ENCODE measurements at places on chromosomes 2 and 18. TPM values are rescaled to one million over a fixed set of nuclear protein-coding genes. Genes with fewer than 3 reads are reported as not detected.

DNA sequence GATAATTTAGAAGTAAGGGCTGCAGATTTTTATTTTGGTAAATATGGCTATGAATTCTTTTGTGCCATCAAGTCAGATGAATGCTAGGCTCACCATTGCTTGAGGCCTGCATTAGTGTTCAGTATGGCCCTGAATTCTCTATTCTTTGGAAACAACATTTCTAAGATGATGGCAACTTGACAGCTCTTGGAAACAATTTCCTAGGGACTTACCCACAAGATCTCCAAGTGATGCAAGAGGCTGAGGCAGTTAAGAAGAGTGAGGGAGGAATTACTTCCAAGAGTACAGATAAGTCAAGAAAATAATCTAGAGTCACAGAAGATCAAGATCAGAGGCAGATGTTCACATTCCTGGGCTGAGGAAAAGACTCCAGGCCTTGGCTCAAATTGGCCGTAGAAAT lies 129.1 kb downstream of the NRP2 start:
- no peaks in the 10 kb centered on the region for H3K4me1 ChIP-seq
- H3K27me3 ChIP-seq = peaks cover 2% of the 10 kb centered on the region
- H3K4me3 ChIP-seq = no peak overlapping the region
- peak; percentile 17 for DNase-seq
- H3K36me3 ChIP-seq = no peaks in the 10 kb centered on the region

DNA sequence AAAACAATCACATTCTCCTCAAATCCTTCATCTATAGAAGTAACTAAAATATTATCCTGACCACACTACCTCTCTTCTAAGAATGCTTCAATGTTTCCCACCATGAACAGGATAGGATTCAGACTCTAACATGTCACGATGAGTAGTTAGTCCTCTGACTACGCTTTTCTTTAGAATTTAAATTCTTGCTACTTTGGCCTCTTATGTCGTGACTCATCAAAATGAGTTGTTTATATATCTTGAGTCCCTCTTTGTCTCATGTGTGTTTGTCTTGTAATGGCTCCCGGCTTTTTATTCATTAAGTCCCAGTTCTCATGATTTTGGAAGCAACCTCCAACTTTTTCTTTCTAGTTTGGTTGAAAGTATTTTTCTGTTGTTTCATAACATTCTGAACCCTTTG lies 1289.2 kb downstream of the DSC3 start:
- no peak overlapping the region for H3K4me3 ChIP-seq
- H3K36me3 ChIP-seq = no peaks in the 10 kb centered on the region
- no peaks in the 10 kb centered on the region for H3K27me3 ChIP-seq
- H3K4me1 ChIP-seq = no peaks in the 10 kb centered on the region
- peak; percentile 67 for DNase-seq

DNA sequence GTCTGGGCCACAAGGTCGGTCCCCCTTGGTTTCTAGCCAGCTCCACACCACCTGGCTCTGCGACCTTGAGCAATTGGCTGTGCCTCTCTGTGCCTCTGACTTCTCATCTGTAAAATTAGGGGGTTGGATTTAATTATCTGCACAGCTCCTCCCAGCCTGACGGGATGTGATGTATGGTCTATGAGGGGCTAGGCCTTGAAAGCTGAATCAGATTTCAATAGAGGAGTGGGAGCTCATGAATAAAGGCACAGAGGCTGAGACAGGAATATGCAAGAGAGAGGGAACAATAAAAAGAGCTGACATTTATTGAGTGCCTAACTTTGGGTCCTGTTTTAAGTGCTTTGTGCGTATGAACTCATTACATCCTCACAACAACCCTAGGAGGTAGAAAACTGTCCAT lies 104.7 kb downstream of the ALK start:
- H3K4me3 ChIP-seq = no peak overlapping the region
- no peak overlapping the region for H3K27ac ChIP-seq
- H3K27me3 ChIP-seq = no peaks in the 10 kb centered on the region
- DNase-seq = no peak

DNA sequence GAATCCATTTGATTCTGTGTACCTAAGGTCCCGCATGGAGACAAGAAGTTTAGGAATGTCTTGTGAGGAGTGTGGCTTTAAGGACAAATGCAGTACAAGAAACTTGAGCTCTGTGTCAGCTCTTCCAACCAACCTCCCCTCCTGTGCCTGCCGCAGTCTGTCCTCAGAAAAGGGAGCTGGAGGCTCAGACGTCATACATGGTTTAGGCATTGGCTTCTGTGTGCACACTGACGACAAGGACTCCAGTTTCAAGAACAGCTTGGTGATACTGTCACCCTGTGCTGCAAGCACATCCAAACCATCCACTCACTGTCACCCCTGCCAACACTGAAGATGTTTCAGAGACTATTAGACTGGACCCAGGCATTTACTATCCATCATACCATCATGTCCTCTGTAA lies 470.4 kb downstream of the IRS1 start:
- H3K4me1 ChIP-seq = no peaks in the 10 kb centered on the region
- no peaks in the 10 kb centered on the region for H3K27me3 ChIP-seq
- no peak overlapping the region for H3K4me3 ChIP-seq
- no peak for DNase-seq
- H3K36me3 ChIP-seq = no peaks in the 10 kb centered on the region

GRCh38 chr18:71077451-71077850 lies 788.6 kb downstream of the SOCS6 start:
- no peaks in the 10 kb centered on the region for H3K27me3 ChIP-seq
- no peaks in the 10 kb centered on the region for H3K4me1 ChIP-seq
- no peaks in the 10 kb centered on the region for H3K36me3 ChIP-seq

- peaks cover 8% of the 10 kb centered on the region for H3K4me1 ChIP-seq
- no peaks in the 10 kb centered on the region for H3K36me3 ChIP-seq
- DNase-seq = peak; percentile 37
- peaks cover 2% of the 10 kb centered on the region for H3K27me3 ChIP-seq
Observed at GRCh38 chr2:111617299-111618225, 266.4 kb downstream of the ANAPC1 start.

GRCh38 chr2:46434851-46435273 lies 44.5 kb upstream of the TMEM247 start:
- no peak overlapping the region for H3K4me3 ChIP-seq
- peaks cover 9% of the 10 kb centered on the region for H3K4me1 ChIP-seq
- peak; percentile 96 for DNase-seq
- H3K27ac ChIP-seq = no peak overlapping the region
- H3K36me3 ChIP-seq = no peaks in the 10 kb centered on the region
- no peaks in the 10 kb centered on the region for H3K27me3 ChIP-seq

GRCh38 chr2:215850380-215850779 lies 163.0 kb downstream of the MREG start:
- H3K27me3 ChIP-seq = no peaks in the 10 kb centered on the region
- H3K27ac ChIP-seq = peak overlapping the region; percentile 46

DNA sequence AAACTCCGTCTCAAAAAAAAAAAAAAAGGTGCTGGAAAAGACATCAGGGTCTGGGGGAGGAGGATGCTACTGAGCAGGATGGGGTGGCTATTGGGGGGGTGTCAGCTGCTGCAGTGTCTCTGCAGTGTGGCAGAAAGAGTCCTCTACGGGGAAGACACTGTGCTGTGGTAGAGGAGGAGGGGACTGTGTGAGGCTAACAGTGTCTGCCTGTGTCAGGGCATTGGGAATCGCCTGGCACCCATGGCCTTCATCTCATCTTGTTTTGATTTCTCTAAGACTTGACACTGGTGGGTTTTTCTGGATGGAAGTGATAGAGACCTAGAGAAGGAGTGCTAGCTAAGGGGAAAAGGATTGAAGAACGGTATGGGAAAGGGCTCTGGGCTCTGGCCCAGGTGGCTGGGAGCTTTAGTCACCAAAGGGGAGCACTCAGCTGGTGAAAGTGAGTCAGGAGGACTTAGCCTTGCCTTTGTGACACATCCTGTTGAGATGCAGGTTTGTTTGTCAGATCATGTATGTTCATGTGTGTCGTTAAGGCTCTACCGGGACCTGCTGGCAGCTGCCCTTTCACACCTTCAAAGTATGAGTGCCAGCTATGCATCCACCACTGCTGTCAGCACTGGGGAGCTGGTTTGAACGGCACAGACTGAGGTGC lies 58.0 kb downstream of the FARP2 start:
- no peaks in the 10 kb centered on the region for H3K4me1 ChIP-seq
- peaks cover 16% of the 10 kb centered on the region for H3K36me3 ChIP-seq
- DNase-seq = peak; percentile 52
- H3K27ac ChIP-seq = no peak overlapping the region
- H3K4me3 ChIP-seq = no peak overlapping the region
- no peaks in the 10 kb centered on the region for H3K27me3 ChIP-seq

DNA sequence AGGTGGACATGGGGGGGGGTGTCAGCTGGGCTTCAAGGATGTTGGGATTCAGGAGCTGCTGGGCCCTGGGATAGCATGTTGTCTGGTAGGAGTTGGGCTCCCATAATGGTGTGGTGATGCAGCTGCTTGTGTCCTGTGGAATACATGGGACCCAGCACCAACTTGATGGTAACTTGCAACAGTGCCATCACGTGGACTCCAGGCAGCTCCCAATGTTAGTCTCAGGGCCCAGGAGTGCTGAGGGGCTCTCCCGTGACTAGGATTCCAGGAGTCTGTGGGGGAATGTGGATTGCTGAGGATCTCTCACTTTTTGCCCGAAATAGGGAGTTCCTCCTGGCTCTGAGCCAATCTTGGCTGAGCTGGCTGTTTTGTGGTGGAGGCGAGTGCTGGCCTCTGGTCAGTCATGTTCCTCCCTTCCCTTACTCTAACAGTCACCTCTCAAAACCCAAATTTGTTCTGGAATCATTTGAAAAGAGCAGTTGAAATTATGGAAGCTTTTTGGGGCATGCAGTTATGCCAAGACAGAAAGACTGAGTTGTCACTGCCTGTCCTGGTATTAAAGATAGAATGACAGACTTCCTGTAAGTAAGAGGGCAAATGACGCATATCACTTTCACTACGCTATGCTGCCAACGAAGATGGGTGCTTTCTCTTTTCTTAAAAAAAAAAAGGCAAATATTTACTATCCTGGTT lies 607.1 kb downstream of the ADCYAP1 start:
- no peaks in the 10 kb centered on the region for H3K27me3 ChIP-seq
- no peak overlapping the region for H3K27ac ChIP-seq
- H3K4me1 ChIP-seq = no peaks in the 10 kb centered on the region
- H3K36me3 ChIP-seq = no peaks in the 10 kb centered on the region
- DNase-seq = no peak

DNA sequence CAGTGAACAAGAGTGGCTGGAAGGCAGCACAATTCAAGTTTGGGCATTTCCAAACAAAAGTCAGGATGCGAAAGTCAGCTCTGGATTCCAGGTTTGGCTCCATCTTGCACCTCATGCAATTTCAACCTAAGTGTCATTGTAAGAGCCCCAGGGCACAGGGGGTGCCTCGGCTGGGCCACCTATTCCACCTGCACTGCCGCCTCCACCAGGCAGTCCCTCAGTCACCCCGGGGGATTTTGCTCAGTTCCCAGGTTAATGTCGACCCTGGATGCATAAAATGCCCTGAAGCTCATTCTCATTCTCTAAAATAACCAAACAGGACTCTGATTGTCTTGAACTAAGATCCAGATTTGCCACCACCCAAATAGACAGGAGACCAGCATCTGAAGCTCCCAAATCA lies 77.6 kb downstream of the EDAR start:
- DNase-seq = no peak
- H3K4me3 ChIP-seq = no peak overlapping the region
- H3K27ac ChIP-seq = no peak overlapping the region
- no peaks in the 10 kb centered on the region for H3K4me1 ChIP-seq
- H3K27me3 ChIP-seq = peaks cover 5% of the 10 kb centered on the region

GRCh38 chr2:54528311-54528955 lies 72.3 kb downstream of the SPTBN1 start:
- DNase-seq = peak; percentile 83
- H3K4me3 ChIP-seq = no peak overlapping the region
- H3K27ac ChIP-seq = no peak overlapping the region
- no peaks in the 10 kb centered on the region for H3K27me3 ChIP-seq
- H3K4me1 ChIP-seq = peaks cover 18% of the 10 kb centered on the region
- peaks cover 16% of the 10 kb centered on the region for H3K36me3 ChIP-seq

DNA sequence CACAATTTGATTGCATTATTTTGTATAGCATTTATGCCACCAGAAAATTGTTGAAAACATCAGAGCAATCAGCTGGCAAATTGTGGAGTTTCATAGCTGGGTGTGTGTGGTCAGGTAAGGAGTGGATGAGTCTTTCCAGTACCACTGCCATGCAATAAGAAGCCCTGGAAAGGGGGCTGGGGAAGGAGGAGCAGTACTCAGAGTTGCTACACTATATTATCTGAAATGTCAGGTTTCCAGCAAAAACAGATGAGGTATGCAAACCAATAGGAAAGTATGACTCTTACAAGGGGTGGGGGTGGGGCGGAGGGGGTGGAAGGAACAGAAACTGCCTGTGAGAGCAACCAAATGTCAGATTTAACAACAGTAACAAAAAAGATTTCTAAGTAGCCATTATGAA lies 112.2 kb downstream of the SOS1 start:
- no peaks in the 10 kb centered on the region for H3K27me3 ChIP-seq
- H3K4me3 ChIP-seq = no peak overlapping the region
- H3K4me1 ChIP-seq = no peaks in the 10 kb centered on the region

DNA sequence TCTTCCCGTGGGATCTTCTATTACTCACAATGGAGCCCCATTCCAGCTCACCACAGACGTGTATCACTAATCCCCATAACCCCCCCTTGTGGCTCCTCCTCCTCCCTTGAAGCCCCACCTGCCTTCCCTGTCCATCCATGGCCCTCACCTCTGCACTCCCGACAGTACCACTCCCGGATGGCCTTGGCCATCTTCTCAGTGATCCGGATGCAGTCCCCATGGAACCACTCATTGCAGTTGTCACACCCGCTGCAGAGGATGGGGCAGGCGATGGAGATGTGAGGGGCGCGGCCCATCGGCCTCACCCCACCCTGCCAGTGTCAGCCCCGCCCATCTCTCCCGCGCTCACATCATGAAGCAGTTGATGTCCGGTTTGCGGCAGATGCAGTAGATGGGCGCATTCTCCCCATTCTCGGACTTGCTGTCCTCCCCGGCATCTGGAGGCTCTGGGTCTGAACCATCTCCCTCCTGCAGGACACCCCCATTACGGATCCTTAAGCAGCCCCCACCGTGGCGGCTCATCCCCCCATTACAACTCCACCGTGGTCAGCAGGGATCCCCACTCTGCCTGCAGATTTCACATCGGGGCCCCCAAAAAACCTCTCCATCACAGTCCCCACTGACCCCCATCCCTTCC lies 983 bp downstream of the CXXC1 start:
- peak overlapping the region; percentile 93 for H3K4me3 ChIP-seq
- H3K4me1 ChIP-seq = peaks cover 3% of the 10 kb centered on the region
- H3K36me3 ChIP-seq = peaks cover 29% of the 10 kb centered on the region
- DNase-seq = no peak
- H3K27me3 ChIP-seq = peaks cover 5% of the 10 kb centered on the region
- peak overlapping the region; percentile 80 for H3K27ac ChIP-seq

The CNGA3 gene
- total RNA-seq = under 0.01 TPM

The DSC2 gene
- total RNA-seq = under 0.01 TPM

The TGIF1 gene
- total RNA-seq = 157 TPM

The WDCP gene
- 10.4 TPM for total RNA-seq

The XDH gene
- total RNA-seq = under 0.01 TPM

The BOLL gene
- not detected for total RNA-seq

The TCF7L1 gene
- 0.83 TPM for total RNA-seq

The TACR1 gene
- not detected for total RNA-seq

All from fibroblast of lung (primary cell).